ENCODE measurements at places on chromosomes 1 and 21.

GRCh38 chr1:30336550-30337323 is 386.6 kb downstream of the MATN1 start:
- DNase-seq, result no peak

DNA sequence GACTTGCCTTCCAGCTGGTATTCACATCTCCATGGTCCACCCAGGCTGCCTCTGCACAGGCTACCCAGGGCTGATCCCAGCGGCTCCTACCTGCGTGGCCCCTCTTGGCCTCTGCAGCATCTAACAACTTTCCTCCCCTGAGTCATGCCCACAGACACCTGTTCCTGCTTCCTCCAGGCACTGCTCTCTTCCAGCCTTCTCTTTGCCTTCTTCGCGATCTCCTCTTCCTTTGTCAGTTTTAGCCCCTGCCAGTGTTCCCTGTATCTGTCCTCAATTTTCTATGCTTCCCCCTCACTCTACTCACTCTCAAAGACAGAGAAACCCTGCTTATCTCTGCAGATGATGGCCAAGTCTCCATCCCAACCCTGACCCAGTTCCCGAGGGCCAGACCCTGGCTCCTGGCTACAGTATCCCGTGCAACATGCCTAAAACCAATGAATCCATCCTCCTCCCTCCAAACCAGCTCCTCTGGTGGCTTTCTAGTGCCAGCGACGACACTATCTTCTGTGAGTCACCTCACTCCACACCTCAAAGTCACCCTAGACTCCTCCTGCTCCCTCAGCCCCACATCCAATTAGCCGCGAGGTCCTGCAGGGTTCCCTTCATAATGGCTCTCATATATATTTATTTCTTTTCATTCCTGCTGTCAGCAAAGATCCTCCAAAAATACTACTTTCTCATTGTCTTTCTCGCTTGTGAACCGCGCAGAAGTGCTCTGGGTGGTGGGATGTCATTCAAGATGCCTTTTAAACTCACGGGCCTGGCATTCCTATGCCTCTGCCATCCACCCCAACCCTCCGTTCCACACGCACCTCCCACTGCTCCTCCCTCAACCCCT is 259.2 kb downstream of the TOMM20 start:
- no peak for DNase-seq

GRCh38 chr21:44199448-44199847 is 41.3 kb downstream of the ICOSLG start:
- DNase-seq, result no peak

- no peak for DNase-seq
These were observed 67.5 kb downstream of the PLXNA2 start for GRCh38 chr1:208176649-208177048.

DNA sequence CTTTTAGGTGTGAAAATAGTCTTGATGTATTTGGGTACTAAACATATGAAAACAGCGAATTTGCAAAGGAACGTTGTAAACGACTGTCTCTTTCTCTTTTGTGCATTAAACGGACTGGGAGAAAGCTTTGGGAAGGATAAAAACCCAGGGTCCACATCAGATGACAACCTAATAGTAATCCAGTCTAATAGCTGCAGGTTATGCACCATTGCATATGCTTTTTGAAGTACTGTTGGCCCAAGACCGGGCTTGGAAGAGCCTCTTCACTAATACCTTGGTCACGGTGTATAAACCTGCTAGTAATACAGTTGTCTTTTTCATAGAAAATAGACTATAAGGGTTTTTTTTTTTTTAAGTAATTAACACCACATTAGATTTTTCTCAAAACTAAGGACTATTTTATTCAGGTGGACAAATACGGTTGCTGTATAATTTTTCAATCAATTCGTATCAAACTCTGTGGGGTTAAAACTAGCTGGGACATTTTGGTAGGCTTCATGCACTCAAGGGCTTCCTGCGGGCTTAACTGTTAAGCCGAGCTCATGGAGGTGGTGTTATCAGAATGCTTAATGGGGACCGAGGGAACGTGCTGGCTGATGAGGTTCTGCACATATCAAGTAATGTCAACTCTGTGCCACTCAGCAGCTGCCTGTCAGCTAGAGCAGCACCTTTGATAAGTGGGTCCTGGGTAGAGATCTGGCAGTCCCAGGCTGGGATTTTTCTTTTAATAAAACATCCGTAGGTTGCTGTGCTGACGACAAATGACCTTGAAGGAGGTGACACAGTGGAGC is 2.1 kb downstream of the RYR2 start:
- no peak for DNase-seq

DNA sequence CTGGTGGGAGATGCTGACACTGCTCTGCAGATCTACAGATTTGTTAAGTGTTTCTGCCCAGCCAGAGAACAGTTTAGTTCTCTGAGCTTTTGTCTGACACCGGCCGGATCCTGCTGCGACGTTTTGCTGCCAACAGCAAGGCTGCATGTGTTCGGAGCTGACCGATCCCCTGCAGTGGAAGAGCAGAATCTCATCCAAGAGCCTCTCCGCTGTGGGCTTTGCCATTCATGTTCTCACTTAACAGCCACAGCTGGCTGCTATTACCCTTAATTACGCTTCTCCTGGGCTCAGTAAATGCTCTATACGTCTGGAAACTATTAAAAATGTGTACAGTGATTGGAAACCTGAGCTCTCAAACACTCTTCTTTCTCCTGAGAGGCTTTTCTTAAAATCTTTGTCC is 105.3 kb downstream of the BCAR3 start:
- no peak for DNase-seq

GRCh38 chr1:204731985-204732575 is 46.5 kb upstream of the LRRN2 start:
- no peak for DNase-seq

GRCh38 chr1:244304656-244305055 is 147.1 kb downstream of the ADSS2 start:
- no peak for DNase-seq

Data from stimulated activated CD8-positive, alpha-beta memory T cell treated with anti-CD3 and anti-CD28 coated beads, Interleukin-15, amount 100 ng/mL, for 4 hours (primary cell).